Activated CD4-positive, alpha-beta T cell treated with anti-CD3 and anti-CD28 coated beads, Interleukin-2, amount 50 U/mL, for 1 hour (primary cell): ENCODE measurements at places on chromosomes 5 and 9.
A peak's percentile ranks its signal among the peaks of the same experiment; 100 is the strongest.

GRCh38 chr9:113644321-113644720 lies 180.8 kb downstream of the RGS3 start:
- no peak for DNase-seq

DNA sequence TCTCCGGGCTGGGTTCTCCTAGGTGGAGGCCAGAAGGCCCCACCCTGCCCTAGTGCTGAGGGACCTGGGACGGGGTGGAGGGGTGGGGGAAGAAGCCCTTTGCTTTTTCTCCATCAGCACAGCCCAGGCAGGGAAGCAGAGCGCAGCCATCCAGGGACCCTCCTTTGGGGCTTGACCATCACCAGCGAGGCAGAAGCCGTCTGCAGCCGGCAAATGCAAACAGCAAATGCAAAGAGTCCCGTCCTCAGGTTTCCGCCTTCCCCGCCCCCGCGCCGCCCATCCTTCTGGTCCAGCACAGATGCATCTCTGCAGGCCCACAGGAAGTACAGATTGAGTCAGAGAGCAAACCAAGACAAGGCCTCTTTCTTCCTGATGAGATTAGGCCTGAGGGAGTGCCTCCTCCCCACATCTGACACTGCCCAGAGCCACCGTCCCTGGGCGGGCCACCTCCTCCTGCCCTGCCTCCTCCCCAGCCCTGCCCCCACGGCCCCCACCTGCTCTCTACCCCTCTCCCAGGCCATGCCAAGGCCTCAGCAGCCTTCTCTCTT lies 23.4 kb downstream of the CORO2A start:
- peak; percentile 17 for DNase-seq

DNA sequence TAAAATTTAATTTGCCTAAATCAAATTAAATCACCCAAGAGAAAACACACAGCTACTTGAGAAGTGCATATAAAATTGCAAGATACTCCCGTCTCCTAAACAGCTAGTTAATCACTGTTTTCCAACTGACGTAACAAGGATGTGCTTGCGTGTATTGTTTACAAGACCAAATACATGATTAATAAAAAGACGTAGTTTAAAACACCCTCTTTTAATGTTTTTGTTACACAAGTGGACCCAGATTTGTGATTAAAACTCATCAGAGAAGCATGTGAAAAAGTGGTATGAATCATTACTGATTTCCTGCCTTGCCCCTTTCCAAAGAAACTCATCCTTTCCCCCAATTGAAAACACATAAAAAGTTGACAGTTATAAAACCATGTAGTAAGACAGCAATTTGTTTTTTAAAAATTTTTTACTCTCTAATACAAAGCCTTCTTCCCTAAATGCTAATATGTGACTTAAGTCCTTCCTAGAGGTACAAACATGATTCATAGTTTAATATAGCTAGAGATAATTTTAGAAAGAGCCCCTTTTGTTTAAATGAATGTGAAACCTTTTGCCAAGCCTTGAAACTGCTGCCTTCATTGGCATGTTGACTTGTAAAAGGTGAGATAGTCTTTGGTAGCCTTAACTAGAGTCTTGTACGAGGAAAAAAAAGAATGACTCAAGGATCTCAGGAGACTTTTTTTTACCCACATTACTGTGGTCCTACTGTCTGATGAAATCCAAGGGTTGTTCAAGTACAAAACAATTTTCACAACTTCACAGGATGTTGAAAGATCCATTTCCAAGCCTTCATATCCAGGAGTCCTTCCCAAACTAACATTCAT lies 61.4 kb upstream of the FST start:
- no peak for DNase-seq

DNA sequence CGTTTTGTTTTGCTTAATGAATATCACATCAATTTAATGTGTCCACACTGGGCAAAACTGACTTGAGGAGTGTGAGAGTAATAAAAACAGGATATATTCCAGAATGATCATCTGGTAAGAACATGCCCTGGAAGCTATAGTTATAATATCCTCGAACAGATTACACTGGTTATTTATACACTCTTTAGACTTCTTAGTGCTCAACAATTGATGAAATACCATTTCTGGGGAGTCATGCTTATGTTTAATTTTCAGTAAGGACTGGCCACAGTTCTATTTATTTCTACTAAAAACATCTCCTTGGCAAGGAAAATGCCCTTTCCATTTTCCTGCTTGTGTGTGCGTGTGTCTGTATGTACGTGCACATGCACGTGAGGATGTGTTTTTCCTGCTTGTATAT lies 205.0 kb downstream of the TRIO start:
- no peak for DNase-seq

GRCh38 chr5:172086194-172086975 lies 79.9 kb upstream of the FBXW11 start:
- DNase-seq: no peak

DNA sequence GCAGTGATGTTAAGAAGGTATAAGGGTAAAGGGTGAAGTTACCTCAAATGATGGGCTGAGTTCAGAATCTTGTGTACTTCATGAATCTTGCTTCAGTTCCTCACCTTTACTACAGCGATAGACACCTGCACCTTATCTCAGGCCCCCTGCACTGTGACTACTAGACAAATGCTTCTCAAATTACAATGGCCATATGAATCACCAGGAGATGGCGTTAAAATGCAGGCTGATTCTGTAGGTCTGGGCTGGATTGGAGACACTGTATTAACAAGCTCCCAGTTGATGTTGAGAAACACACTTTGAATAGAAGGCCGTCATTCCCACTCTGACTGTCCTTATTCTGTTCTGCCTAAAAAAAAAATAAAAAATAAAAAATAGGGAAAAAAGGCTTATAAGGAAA lies 29.8 kb downstream of the TARS1 start:
- no peak for DNase-seq

GRCh38 chr5:178125253-178125906 lies 5.4 kb upstream of the RMND5B start:
- no peak for DNase-seq

DNA sequence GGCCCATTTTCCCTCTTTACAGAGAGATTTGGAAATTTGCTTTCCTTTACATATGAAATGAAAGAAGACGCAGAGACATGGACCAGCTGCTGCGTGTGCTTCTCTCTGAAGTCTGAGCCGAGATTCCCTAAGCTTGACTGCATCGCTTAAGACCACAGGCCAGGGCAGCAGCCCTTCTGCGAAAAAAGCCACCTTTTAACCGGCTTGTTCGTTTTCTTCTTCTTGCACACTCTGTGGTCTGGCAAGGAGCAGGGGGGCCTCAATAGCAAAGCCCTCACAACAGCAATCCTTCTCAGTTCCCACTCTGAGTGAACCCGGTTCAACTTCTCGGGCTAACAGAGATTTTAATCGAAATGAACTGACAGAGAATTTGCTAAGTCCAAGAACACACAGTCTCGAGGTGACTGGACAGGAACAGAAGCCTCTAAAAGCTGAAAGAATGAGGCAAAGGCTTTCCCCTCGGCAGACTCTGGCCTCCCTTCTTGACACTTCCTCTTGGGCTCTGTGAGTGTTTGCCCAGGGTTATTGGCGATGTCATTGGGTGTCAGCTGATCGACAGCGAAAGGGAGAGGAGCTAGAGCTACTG lies 512.9 kb upstream of the KLF4 start:
- no peak for DNase-seq

DNA sequence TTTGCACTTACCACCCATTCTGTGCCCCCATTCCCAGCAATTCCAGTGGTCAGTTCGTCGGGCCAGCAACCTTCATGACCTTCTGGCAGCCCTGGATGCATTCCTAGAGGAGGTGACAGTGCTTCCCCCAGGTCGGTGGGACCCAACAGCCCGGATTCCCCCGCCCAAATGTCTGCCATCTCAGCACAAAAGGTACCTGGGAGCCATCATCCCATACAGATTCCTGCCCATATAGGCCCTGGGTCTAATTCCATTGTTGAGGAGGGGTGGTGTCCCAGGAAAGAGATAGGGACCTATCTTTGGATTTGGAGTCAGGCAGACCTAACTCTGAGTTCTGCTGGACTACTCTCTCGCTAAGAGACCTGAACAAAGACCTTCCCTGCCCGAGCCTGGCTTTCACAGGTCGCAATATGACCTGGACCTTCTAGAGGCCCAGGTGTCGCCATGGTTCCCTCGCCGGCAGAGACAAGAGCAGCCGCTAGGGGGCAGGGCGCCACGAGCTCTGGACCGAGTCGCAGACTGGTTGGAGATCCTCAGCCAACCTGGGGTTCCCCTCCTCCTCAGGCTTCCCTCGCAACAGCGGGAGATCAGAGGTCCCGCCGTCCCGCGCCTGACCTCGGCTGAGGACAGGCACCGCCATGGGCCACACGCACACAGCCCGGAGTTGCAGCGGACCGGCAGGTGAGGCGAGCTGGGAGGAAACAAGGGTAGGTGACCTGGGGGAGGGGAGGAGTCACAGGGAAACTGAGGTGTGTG lies 3.1 kb downstream of the SLC4A9 start:
- peak; percentile 83 for DNase-seq

DNA sequence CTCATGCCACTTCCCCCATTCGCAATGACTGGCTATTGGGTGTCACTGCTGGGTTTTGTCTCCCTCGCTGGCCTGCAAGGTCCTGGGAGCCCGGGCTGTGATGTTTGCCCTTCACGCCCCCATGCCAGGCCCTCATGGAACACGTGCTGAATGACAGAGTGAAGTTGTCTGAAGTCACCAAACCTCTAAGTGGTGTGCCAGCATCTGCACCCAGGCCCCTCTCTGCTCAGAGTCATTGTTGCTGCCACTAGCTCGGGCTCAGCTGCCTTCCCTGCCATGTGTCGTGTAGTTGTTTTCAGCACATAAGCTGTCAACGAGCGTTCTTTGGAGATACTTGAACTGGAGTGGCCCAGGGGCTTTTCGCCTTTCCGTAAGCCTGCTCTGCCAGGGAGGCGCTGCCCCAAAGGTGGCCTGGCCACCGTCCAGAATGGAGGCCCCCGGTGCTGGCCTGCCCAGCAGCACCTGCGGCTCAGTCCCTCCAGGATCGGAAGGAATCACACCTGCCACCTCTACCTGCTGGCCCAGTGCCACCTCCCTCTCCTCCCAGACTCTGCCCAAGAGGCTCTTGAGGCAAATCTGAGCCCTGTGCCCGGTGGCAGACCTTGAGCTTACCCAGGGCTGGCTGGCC lies 250.1 kb downstream of the PBX3 start:
- DNase-seq: no peak

DNA sequence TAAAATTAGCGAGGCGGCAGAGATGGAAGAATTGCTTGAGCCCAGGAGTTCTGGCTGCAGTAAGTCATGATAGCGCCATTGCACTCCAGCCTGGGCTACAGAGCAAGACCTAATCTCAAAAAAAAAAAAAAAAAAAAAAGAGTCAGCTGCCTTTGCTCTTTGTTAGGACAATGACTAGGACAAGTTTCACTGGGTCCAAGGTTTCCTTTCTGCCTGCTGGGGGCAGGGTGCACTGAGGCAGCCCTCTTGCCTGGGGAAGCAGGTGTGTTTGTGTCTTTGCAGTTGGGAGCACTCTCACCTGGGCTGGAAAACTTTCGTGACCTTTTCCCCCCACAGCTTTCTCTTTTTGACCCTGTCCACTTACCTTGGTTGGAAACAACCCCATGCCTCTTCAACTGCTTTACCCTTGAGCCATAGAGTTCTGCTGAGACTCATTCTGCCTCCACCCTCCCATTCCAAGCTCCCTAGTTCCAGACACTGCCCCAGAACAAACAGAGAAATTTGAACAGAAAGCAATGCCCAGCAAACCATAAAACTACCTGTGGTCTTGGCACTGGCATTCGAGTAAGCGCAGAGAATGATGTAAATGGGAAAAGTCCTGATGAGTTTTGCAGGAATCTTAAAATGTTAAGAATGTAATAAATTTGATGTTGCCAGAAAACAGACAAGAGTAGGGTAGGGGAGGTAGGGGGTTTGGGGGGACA lies 17.0 kb upstream of the MYO10 start:
- no peak for DNase-seq

- DNase-seq: no peak
Measured at GRCh38 chr5:119343766-119344165, 12.1 kb upstream of the TNFAIP8 start.

DNA sequence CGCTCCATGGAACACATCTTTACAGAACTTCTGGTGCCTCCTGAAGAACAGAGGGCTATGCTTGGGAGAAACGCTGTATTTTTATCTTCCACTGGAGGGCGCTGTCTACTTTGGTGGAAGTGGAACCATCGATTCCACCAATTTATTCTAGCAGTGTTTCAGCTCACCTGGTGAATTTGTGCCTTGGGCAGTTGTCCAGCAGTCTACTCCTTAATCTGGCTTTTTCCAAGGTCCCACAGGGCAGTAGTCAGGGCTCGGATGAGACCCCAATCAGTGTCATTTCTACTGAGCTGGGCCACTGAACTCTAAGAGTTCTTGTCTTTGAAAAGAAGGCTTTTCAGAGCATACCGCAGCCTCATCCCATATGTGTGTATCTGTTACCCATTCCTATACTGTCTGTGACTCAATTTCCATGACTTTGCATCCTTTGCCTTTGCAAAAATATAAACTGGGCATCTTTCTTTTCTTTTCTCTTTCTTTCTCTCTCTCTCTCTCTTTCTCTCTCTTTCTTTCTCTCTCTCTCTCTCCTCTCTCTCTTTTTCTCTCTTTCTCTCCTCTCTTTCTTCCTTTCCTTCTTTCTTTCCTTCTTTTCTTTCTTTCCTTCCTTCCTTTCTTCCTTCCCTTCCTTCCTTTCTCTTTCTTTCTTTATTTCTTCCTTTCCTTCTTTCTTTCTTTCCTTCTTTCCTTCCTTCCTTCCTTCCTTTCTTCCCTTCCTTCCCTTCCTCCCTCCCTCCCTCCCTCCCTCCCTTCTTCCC lies 138.4 kb upstream of the ZNF618 start:
- DNase-seq: peak; percentile 2
